ENCODE measurements at places on chromosomes 3 and 15.

DNA sequence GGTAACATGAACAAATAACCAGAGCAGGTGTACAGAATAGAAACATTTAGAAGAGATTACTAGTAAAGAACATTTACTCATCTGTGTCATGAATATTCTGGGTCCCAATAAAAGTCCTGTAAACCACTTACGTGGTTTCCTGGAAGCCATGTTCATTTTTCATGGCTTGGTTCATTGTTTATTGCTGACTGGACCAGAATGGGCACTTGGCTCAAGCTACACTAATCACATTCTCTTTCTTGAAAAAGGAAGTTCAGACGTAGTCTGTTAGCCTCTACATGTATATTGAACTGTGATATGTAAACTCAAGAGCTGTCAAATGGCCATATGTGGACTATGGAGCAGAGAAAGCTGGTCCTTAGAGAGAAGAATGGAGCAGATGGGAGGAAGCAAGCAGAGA lies 138.3 kb upstream of the FAM3D start:
- no peak for DNase-seq

DNA sequence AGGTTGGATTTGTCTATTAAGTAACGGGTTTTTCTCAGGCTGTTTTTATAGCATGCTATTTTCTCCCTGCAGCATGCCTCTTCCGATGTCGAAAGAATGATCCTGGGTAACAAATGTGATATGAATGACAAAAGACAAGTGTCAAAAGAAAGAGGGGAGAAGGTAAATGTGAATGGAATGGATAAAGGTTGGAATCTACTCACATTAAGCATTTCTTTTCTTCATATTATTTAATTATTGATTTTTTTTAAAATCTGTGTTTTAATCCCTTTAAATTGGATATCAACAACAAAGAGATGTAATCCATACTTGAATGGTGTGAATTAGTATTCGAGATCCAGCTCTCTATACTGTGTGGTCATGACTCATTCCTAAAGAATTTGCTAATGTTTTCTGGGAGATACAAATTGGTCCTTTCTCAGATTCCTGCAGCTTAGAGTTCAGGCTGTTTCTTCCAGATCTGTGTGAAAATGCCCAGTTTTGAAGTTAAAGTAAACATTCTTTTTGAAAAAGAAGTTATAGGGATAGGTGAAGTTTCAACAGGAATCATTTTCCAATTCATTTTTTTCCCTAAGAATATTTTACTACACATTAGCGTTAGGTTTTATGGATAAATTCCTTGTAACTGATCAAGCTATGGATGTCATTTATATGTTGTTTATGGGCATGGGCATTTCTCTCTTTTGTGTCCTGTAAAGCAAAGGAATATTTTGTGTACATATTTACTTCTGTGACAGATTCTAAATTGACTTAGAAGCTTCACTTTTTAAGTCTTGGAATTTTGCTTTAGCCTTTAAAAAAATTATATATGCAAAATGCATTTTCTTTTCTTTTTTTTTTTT lies 20.8 kb upstream of the APH1B start:
- DNase-seq, result no peak

DNA sequence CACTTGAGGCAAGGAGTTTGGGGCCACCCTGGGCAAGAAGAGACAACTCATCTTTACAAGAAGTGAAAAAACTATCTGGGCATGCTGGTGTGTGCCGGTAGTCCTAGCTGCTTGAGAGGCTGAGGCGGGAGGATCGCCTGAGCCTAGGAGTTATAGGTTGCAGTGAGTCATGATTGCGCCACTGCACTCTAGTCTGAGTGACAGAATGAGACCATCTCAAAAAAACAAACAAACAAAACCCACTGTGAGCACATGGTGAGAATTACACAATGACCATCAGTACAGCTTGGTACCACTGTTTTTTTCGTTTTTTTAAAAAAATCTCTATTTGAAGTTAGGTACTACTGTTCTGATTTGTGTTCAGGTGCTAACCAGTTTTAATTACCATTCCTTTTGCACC lies 13.6 kb downstream of the VPS39 start:
- DNase-seq, result no peak

DNA sequence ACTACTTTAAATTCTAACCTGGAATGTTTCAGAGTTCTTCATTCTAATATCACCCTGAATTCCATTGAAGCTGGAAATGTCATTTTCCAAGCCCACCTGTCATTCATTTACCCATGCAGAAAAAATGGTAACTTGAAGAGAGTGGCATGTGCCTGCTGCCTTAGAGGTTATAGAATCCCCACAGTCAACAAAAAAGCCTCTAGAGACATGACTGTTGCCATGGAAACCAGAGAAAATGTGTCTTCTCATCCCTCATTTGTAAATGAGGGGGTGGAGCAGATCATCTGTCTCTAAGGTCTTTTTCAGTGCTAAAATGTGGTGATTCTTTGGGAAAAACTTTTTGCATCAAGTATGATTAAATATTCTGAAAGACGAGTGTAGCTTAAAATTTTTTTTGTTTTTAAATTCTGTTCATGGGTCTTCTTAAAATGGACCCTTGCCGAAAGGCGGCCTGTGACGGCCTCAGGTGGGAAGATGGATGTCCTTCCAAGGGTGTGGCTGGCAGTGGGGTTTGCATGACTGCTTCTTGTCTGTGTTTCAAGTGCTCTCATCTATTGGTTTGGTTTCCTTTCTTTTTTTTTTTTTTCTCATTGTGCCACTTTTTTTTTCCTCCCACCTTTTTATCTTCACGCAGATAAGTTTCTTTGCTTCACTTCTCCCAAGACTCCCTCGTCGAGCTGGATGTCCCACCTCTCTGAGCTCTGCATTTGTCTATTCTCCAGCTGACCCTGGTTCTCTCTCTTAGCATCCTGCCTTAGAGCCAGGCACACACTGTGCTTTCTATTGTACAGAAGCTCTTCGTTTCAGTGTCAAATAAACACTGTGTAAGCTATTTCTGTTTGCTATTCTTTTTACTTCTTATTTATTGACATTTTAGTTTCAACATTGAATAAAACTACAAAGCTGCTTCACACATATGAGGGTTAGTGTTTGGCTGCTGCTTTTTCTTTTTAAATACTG lies 23.0 kb downstream of the TPM1 start:
- DNase-seq, result no peak

DNA sequence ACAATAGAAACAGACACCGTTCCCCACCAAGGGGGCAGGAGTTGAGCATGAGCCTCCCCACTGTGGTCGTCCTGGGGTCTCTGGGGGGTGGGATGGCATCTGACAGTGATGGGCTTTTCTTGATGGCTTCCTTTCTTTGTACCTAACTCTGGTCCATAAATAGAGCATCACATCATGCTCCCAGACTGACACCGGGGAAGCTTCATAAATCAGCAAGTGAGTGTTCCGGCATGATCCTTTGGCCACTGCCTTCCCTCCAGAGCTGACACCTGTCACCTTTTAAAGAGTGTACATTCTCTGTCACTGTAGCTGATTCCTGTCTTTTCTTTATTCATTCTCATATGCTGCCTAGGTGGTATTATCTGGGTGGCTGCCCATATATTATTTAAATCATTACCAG lies 129.9 kb downstream of the ROBO2 start:
- DNase-seq, result no peak

DNA sequence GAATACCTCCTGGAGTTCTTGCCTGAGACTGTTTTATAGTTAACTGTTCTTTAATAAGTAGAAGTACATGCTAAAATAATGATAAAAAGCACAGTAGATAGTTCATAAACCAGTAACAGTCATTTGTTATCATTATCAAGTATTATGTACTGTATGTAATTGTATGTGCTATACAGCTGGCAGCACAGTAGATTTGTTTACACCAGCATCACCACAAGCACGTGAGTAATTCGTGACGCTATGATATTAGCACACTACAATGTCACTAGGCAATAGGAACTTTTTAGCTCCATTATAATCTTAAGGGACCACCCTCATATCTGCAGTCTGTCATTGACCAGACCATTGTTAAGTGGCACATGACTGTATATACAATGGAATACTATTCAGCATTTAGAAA lies 534.7 kb downstream of the FHIT start:
- no peak for DNase-seq

- no peak for DNase-seq
These were observed 938.4 kb upstream of the SEMA6D start for GRCh38 chr15:46778876-46779275.

DNA sequence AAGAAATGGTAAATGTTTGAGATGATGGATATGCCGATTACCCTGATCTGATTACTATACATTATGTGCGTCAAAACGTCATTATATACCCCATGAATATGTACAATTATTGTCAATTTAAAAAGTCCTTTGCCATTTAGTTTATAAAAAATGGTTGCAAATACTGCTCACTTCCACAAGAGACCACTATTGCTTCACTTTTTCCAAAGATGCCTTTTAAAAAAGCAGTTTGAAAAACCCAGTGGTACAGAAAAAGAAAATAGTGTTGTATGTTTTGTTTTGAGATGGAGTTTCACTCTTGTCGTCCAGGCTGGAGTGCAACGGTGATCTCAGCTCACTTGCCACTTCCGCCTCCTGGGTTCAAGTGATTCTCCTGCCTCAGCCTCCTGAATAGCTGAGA lies 39.3 kb downstream of the EDEM1 start:
- no peak for DNase-seq

DNA sequence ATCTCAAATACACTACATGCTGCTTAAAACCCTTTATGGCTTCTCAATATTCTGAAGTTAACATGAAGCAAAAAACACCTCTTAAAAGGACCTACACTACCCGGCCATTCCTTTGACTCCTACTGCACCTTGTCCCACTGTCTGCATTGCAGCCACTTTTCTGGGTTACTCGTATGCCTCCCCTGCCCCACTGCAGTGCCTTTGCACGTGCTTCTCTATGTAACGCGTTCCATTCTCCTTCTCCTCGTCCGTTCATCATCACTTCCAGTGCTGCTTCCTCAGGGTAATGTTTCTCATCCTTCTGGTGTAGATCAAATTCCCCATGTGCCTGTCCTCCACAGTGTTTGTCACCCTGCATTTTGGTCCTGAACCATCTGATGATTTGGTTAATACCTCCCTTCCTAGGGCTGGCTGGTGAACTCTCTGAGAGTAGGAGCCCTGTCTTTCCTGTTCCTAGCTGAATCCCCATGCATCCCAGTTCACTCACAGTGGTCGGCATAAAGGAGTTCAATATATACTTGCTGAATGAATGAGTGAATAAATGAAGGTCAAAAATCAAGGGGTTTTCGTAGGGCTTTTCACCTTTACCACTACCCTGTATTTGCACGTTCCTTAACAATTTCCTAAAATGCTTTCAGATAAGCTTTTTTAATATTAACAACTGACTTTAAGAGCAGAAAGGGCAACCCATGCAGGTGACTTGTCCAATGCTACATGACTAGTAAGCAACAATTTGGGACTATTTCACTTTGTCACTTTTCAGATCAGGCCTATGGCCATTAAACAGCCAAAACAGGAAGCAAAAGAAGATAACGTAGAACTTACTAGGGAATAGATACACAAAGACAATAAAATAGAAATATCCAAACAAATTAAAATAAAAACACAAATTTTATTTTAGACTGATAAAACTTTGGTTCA lies 2.4 kb upstream of the STT3B start:
- DNase-seq, result no peak

DNA sequence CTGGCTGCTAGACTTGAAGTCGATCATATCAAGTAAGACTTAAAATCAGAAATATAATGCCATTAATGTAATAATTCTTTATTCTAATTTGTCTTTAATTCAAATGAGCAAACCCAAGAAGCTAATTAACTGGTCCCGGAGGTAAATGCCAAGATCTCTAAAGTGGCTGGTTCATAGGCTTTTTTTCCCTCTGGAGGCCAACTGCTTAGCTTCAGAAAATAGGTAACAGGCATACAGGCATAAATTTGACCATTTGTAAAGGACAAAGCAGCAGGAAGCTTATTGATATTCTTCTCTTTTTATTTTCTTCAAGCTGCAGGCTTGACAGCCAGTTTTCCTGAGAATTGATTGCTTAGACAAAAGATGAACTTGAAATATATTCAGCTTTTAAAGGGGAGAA lies 158.6 kb upstream of the RAP2B start:
- DNase-seq, result no peak

GRCh38 chr3:112805126-112805525 lies 41.5 kb downstream of the CD200R1L start:
- DNase-seq, result no peak

DNA sequence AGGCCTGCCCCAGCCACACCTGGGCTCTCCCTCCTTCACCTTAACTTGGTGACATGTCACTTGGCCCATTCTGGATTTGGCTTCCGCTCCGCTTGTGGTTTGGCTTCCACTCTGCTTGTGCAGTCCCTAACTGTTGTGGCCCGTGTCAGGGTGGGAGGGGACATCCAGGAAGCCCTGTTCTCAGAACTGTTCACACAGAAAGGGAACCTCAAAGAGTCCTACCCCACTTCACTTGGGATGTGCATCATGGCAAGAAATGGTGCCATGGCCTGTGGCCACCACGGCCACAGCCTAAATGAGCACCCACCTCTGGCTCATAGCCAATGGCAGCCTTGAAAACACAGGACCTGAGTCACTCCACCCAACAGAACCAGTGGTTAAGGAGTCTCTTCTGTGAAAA lies 63.4 kb downstream of the CYP19A1 start:
- DNase-seq, result no peak

DNA sequence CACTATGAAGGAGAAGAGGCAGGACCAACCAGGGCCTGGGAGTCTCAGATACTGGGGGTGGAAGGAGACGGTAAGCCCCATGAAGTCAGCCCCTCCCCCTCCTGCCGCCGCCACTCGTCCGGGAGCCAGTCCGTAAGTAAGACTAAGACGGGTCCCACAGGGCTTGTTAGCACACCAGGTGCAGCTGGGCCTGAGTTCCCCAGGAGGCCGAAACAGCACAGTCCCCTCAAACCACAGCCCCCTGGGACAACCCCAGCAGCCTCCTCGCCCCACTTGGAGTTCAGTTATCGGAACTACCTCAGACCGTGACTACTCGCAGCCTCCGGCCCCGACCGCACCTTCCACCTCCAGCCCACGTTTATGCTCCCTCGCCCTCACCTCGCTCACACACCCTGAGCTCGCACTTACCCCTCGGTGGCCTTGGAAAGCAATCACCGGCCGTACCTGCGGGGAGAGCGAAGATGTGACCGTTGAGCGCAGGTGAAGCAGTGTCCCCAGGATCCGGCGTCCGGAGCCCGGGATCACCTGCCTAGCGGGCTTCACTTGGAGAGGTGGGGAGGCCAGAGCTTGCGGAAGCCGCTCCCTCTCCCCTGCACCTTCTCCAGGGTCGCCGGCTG lies 557 bp downstream of the ELL3 start:
- DNase-seq, result no peak

- DNase-seq, result no peak
These were observed 57.8 kb upstream of the ACTC1 start for GRCh38 chr15:34853001-34853758.

DNA sequence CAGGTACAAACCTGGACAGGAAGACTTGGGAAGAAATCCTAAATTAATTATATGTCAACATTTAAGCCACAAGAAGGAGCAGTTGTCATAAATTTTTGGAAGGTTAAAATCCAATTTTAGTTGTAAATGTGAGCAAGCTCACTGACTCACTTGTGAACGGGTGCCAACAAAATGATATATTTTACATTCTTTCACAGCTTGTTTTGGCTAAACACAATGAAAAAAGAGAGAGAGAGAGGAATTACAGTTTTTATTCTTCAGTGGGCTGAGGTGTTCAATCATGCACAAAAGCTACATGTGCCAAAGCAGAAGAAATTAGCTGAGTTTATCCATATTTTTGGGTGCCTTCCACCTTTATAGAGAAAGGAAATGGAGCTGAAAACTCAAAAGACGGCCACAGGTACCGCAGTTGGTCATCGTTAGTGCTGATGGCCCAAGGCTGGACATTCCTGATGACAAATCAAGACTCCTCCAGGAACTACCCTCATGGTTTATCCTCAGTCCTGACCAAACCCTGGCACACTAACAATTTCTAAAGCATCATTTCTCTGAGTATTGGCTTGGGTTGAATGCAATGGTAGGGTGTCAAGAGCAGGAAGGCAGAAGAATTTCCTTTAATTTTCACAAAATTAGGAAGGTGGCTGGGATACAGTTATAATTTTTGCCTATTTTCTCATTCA lies 37.6 kb upstream of the WNT5A start:
- DNase-seq, result no peak

Data from stimulated activated CD4-positive, alpha-beta T cell treated with anti-CD3 and anti-CD28 coated beads, Interleukin-15, amount 100 ng/mL, for 1 hour (primary cell).